WTC11 (cell line): ENCODE measurements at places on chromosomes 6 and 20.

DNA sequence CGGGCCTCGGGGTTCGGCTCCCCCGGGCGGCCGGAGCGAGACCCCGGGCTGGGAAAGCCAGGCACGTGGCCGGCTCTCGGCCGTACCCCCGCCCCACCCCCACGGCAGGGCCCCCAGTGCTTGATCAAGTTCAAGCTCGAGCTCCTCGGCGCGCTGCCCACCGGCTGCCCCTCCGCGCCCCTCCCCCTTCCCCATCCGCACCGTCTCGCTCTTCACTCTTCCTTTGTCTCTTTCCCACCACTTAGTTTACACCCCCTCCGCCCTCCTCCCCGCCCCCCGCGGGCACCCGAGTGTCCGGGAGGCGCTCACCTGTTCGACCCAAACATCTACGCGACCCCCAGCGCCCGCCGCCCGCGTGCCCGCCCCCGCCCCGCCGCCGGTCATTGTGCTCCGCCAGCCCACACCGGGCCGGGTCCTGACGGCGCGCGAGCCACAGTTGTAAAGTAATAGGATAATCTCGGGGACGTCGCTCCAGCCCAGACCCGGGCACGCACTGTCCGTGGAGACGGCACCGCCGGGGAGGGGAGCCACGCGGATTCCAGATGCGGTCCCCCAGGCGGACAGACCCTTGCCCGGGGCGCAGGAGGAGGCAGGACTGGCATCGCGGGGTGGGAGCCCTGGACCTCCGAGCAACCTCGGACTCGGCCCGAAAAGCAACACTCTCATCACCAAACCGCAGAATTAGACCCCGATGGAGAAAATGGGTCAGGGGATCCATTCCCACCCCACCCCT lies 100.7 kb downstream of the NOL4L start:
- peak; percentile 57 for DNase-seq

- DNase-seq, result peak; percentile 73
Measured at GRCh38 chr6:28757429-28758045, 166.2 kb downstream of the TRIM27 start.

DNA sequence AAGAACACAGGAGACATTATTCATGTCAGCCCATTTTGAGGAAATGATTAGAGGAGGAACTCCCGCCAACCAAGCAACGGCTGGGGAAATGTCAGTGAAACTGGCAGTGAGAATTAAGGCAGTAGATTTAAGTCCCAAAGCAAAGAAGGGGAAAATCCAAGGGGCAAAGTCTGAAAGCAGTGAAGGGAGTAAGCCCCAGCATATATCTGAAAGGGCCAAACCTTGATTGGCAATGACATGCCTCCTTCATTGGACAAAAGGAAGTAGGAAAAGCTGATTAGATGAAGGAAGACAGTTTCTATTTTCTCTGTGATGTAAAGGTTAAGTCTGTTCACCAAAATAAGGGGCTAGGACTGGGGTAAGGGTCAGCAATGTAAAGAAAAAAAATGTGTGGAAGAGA lies 190.3 kb downstream of the RNF144B start:
- DNase-seq, result no peak

DNA sequence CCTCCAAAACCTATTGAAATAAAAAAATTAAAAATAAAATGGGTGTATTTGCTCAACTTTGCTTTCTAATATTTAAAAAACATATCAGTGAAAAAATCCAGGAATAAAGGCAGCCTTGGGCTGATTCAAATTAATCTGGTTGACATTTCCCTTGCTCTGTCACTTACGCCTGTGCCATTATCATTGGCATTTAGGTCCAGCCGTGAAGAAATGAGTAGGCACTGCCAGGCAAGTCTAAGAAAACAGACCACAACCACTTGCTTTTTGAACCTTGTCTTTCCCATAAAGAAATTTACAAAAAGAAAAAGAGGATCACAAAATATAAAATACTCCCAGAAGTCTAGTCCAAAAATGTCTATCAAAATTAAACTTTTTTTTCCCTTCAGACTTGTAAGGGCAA lies 59.2 kb upstream of the HBS1L start:
- DNase-seq, result no peak

DNA sequence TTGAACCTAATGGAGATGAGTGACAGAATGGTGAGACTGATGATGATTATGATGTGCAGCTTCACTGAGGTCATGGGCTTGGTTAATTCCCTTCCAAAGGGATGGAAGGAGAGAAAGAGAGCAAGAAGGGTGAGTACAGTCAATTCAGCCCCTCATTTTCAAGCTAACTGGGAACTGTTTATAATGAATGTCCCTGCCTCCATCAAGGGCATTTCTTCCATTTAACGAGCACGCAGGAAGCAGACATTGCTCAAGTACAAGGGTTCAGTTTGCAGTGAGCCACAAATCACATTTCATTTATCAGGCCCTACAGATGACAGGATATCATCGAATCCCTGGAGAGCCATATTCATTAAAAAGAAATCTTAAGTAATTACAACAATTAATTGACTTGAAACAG lies 158.3 kb upstream of the EEF1E1 start:
- no peak for DNase-seq

DNA sequence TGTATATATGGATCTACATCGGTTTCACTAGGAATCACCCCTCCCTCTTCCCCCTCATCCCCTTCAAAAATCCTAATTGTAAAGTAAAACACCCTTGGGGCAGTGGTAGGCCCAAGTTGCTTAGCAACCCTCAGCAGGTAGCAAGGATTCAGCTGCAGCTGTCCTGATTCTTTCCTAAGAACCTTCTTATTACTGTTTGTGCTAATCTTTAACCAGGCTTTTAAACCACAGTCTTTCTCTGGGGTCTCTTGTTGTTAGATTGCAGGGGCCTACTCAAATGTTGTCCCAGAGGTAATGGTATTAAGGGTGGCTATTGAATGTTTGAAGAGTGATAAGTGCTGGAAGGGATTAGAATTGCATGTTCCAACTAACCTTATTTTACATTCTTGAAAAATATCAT lies 46.4 kb downstream of the PRL start:
- DNase-seq, result peak; percentile 53

DNA sequence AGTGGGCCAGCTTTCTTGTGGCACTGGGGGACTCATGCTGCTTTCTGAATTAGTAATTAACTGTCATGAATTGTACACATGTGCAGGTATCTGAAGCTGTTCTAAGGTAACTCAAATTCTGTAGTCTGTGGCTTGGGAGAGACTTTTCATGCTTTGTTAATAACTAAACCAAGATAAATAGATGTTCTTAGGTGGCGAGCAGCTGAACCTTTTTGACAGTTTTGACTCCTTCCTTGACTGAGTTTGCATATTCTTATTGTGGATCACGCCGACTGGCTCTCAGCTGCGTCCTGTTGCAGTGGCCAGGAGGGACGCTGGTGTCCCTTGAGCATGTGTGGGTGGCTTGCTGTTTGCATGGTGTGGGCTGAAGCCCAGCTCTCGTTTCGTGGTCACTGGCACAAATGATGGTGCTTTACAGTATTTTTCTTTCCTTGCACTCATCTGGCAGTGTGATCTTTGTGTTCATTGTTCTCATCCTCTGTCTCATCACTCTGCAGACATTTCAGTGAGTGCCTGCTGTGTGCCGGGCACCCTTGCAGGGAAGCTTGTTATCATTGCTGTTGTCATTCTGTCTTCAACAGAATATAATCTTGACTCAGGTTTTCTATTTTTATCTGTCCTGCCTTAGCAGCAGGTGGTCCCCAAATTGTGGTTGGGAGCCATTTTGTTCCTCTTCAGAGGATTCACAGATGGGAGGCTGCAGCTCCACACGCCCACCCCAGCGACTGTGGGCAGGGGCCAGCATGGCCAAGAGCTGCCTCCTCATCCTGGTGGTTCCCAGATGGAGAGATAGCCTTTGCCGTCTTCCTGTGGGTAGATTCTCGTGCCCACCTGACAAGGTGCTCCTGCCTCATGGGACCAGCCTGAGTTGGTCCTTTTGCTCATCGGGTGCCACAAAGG lies 39.6 kb downstream of the DUSP22 start:
- no peak for DNase-seq

GRCh38 chr6:125798734-125799508 lies 8.2 kb downstream of the NCOA7 start:
- no peak for DNase-seq

DNA sequence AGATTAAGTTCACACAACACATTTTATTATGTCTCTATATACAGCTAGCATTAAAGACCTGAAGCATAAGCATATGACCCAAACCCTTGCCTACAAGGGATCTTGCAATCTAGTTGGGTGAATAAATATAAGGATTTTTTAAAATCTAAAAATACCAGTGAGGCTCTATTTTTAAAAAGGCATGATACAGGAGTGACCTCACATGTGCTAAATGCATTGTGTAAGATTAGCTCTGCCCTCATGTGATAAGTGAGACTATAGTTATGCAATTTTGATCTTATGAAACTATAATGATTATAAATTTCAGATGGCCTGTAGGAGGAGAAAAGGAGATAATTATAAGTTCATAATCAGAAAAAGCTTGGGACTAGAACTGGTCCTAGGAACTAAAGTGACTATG lies 451.0 kb upstream of the MAN1A1 start:
- no peak for DNase-seq

- peak; percentile 30 for DNase-seq
Measured at GRCh38 chr20:25579081-25579770, 6.1 kb downstream of the NINL start.

DNA sequence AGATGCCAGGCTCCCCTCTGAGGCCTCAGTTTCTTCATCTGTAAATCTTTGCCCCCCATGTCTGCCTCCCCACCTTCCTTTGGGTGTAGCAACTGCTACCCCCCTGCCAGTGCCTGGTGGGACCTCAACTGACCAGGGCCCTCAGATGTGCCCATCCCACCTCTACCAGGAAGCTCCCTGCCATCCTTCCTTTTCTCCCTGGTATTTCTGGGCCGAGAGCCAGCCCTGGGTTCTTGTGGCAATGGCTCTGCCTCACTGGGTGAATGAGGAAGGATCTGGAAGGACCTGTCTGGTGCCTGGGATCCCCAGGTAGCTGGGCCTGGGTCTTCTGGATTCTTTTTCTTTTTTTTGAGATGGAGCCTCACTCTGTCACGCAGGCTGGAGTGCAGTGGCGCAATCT lies 141.1 kb upstream of the RNF24 start:
- DNase-seq, result no peak
